ENCODE measurements at places on chromosomes 5 and 9.

- DNase-seq: no peak
Observed at GRCh38 chr9:129124506-129125069, 13.4 kb downstream of the PTPA start.

GRCh38 chr5:171975877-171976667 lies 30.4 kb downstream of the FBXW11 start:
- no peak for DNase-seq

DNA sequence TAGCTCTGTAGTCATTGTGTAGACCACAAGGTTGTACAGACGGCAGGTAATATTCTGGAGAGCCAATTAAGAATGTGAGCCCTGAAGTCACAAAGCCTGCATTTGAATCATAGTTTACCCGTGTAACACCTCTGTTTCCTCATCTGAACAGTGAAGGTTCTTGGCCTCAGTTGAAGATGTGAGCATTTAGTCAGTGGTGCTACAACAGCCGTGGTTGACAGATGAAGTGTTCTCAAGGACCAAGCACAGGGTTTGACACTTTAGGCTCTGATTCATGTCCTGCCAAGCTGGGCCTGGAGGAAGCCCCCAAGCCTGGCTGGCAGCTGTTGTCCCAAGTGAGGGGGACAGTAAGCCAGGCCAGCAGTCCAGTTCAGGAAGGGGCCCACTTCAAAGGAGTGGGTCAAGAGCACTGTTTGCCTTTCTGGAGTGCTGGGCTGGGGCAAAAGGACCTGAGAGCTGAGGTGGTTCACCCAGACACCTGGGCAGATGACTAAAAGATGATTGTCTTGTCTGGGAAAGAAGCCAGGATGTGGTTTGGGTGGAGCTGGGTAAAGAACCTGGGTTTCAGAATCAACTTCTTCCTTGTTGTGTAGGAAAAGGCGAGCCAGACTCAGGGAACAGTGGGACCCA lies 20.7 kb downstream of the FAXDC2 start:
- DNase-seq: no peak

GRCh38 chr5:34626036-34626435 lies 30.1 kb upstream of the RAI14 start:
- DNase-seq: no peak

DNA sequence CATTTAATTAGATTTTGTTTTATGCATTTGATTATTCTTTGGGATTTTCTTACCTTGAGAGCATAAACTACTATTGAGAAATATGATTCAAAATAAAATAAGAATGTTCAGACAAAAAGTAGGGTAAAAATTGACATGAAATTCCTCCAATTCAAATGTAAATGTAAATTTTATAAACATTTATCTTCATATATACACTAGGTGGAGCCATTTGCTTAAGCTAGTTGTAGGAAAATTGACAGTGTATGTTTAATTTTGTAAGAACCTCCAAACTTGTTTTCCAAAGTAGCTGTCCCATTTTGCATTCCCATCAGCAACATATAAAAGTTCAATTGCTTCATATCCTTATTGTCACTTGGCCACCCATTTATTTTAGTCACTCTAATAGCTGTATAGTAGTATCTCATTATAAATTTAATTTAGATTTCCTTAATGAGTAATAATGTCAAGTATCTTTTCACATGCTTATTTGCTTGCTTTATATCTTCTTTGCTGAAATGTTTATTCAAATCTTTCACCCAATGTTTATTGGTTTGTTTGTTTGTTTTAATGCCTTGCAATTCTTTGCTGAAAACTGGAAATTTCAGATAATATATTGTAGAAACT lies 37.6 kb upstream of the SLCO6A1 start:
- no peak for DNase-seq

DNA sequence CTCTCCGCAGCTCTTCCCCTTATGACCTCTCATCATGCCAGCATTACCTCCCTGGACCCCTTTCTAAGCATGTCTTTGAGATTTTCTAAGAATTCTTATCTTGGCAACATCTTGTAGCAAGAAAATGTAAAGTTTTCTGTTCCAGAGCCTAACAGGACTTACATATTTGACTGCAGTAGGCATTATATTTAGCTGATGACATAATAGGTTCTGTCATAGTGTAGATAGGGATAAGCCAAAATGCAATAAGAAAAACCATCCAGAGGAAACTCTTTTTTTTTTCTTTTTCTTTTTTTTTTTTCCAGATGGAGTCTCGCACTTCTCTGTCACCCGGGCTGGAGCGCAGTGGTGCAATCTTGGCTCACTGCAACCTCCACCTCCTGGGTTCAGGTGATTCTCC lies 20.7 kb upstream of the IL13 start:
- no peak for DNase-seq

DNA sequence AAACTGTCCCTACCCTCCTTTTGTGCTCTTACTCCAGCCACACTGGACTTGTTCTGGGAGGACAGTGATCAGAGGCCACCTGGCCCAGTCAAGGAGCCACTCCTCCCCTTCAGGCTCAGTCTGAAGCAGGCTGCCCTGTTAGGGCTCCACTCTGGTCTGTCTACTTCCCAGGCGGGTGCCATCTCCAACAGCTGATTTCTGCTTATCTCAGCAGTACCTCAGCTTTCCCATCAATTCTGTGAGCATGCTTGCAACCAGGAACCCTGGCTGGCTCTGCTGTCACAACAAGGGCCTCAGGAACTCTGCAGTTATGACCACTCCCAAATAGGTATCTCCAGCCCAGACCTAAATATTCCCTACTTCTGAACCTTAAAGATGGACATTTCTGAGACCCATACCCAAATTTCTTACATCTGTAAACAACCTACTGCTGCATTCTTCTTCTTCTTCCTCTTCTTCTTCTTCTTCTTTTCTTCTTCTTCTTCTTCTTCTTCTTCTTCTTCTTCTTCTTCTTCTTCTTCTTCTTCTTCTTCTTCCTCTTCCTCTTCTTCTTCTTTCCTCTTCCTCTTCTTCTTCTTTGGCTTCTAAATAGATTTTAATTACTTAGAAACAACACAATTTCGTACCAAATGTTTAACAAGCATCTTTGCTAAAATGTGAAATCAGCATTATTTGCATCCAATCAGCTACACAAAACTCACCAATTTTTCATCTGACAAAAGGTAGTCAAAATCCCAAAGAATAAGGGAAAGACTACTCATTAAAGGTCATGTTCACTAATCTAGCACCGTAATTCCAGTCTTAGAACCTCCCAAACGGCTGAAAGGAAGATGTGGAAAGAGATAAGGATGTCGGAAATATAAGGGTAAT lies 13.6 kb upstream of the SLC22A4 start:
- DNase-seq: no peak

GRCh38 chr9:86626802-86627201 lies 272.6 kb upstream of the TUT7 start:
- DNase-seq: no peak

Measured in GM12865 (cell line).